Stimulated activated CD8-positive, alpha-beta memory T cell treated with anti-CD3 and anti-CD28 coated beads, Interleukin-4, amount 100 ng/mL, for 4 hours (primary cell): ENCODE measurements at places on chromosomes 7 and 10.

GRCh38 chr10:26579256-26580063 lies 118.0 kb upstream of the PDSS1 start:
- no peak for DNase-seq

GRCh38 chr10:10490581-10490980 lies 527.1 kb upstream of the CELF2 start:
- no peak for DNase-seq

DNA sequence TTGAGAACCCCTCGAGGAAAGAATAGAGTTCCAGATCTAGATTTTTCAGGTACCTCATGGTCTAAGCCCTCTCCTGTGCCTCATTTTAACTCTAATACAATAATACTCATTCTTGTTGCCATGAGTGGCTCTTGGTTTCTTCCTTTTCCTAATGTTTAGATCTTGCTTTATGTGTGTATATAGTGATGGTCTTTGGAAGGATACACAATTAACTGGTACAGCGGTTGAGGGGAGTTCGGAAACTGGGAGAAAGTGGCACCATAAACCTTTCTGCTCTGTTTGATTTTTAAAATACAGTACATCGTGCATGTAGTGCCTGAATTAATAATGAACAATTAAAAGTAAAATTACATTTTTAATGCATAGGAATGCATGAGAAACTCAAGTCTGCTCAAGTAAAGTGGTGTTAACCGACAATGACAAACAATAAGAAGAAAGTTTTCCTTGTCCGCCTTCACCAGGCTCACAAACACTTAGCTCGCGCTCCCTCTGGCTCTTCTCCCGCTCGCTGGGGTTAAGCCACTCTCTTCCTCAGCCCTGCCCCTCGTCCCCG lies 386 bp upstream of the EIF4EBP2 start:
- no peak for DNase-seq

DNA sequence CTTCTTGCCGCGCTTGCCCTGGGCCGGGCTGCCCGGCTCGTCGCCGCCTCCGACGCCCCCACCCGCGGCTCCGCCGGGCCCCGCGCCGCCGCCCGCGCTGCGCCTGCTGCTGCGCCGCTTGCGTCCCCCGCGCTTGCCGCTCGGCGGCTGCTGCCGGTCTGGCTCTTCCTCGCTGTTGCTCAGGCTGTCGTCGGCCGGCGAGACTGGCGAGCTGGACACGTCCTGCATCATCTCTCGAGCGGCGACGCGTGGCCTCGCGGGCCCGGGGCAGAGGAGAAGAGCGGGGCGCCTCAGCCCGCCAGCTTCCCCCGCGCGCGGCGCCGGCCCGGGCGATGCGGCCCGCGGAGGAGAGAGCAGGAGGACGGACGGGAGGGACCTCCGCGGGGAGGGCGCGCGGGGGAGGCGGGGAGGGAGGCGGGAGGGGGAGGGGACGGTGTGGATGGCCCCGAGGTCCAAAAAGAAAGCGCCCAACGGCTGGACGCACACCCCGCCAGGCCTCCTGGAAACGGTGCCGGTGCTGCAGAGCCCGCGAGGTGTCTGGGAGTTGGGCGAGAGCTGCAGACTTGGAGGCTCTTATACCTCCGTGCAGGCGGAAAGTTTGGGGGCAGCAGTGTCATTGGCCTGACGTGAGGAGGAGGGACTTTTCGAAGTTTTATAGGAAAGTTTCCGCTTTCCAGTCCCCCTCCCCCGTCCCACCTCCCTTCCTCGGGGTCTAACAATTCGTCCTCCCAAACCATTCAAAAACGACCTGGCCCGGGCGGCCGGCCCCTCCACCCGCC lies at the start of gene TWIST1:
TWIST1 (minus strand) TSS at position 546 of the 779 bp plus-strand sequence; CDS start at position 231, 315 bp downstream.
- no peak for DNase-seq

GRCh38 chr10:129761981-129762956 lies 201.8 kb downstream of the EBF3 start:
- no peak for DNase-seq

- no peak for DNase-seq
Observed at GRCh38 chr10:48289501-48290238, 15.2 kb upstream of the FRMPD2 start.

DNA sequence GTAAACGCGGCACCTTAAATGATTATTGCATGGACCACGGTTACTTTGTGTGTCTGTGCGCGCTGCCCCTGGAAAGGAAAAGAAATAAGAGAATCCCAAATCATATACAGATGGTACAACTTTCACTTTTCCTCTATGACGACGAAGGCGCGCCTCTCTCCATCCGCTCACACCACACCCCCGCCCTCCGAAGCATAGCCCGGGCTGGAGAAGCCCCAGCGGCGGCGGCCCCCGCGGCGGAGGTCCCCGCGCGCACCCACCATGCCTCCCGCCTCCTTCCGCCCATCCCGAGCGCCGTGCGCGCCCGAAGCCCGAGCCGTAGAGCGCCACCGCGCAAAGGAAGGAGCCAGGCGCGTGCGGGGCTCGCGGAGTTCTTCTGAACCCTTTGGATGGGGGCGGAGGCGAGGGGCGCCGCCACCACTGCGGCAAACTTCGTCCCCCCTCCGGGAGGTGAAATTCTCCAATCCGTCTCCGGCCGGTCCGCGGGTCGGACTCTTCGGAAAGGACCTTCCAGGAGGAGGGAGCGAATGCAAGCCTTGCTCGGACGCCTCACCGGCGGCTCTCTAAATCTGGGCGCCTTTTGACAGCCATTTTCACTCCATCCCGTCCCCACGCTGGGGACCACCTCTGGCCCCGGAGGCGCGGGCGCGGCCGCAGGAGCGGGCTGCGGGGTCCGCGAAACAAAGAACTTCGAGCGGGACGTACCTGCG lies 588 bp downstream of the GLI3 start:
- no peak for DNase-seq

GRCh38 chr10:76942628-76943416 lies 694.8 kb downstream of the KCNMA1 start:
- DNase-seq: no peak
